NCI-H510A treated with DMSO at 0.1 percent for 48 hours (cell line): ENCODE measurements at places on chromosomes 16 and 17.

- DNase-seq: no peak
Observed at GRCh38 chr16:69204172-69204571, 17.2 kb downstream of the SNTB2 start.

GRCh38 chr16:80317599-80318037 lies 223.2 kb upstream of the DYNLRB2 start:
- DNase-seq: no peak

GRCh38 chr17:51230306-51230705 lies 29.5 kb downstream of the MBTD1 start:
- DNase-seq: no peak

DNA sequence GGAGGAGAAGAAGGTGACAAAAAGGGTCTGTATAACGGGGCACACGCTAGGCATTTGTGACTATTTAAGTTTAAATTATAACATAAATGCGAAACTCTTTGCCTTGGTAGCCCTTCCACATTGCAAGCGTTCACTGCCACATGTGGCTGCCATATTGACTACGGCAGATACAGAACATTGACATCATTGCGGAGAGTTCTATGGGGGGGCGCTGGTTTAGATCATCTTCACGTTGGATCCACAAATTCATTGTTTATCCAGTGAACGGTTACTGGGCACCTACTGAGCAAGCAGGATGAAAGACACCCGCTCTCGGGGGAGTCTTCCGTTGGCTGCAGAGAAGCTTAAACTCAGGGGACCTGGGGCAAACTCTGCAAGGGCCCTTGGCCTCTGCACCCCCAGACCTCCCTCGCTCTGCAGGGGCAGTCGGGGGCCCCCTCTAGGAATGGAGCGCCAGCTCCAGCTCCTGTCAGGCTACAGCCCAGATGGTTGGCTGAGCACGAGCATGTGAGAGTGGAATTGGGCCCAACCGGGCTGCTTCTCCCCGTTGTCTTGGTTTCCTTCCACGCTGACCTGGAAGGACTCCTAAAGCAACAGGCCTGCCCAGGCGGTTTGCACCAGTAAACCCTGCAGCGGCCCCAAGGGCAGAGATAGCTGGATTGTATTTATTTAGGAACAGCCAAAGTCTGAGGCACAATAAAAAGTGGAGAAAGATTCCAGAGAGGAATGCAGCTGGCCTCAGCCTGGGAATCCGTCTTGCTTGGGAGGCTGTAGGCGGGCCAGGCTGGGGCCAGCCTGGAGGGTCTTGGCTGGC lies 172.2 kb downstream of the SEC14L1 start:
- no peak for DNase-seq

DNA sequence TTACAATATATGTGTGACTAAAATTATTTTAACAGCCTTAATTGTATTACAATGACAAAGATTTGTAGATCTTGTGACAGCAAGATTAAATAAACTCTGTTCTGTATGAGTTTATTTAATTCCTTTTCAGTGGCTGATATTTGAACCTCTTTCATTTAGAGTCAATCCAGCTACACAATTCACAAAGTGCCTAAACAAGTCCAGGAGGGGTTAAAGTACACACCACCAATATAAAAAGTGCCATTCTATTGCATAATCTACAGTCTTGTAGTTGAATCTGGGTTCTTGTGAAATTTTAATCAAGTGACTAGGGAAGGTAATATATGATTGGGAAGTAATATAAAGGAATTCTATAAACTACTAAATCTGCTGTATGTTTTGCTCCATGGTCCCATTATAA lies 3.9 kb upstream of the NFAT5 start:
- no peak for DNase-seq

- peak; percentile 91 for DNase-seq
Observed at GRCh38 chr17:73976676-73977521, 226.6 kb upstream of the RPL38 start.

- DNase-seq: no peak
Observed at GRCh38 chr17:61139219-61139618, 260.4 kb upstream of the TBX2 start.

DNA sequence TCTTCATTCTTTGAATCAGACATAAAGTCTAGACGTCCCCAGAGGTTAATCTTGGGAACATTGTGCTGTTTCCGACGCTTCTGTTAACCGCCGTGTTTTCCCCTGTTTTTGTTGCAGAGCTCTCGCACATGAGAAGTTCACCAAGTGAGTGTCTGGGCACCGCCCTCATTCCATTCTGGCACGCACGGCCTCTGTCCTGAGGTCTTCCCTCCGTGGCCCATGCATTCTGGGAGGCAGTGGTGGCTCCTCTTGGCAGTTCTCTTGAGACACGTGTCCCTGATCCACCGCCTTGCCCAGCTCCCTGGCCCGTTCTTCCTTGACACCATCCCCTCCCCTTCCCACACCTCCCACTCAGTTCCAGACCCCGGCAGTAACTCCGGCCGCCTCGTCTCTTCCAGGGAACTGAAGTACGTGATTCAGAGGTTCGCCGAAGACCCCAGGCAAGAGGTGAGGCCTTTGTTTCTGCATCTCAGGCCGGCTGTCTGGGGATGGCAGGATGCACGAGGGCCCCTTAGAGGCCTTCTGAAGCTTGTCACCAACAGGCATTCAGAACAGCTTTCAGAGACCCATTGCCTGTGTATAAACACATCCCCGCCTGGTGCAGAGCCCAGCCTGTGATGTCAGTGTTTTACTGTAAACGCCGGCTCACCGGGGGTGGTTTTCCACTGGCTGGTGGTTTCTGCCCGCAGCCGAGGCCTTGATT lies 85.9 kb upstream of the PLCG2 start:
- DNase-seq: no peak

GRCh38 chr17:6498901-6499540 lies 54.8 kb downstream of the PIMREG start:
- no peak for DNase-seq

- DNase-seq: peak; percentile 78
Observed at GRCh38 chr17:67624886-67625656, 92.7 kb upstream of the NOL11 start.

DNA sequence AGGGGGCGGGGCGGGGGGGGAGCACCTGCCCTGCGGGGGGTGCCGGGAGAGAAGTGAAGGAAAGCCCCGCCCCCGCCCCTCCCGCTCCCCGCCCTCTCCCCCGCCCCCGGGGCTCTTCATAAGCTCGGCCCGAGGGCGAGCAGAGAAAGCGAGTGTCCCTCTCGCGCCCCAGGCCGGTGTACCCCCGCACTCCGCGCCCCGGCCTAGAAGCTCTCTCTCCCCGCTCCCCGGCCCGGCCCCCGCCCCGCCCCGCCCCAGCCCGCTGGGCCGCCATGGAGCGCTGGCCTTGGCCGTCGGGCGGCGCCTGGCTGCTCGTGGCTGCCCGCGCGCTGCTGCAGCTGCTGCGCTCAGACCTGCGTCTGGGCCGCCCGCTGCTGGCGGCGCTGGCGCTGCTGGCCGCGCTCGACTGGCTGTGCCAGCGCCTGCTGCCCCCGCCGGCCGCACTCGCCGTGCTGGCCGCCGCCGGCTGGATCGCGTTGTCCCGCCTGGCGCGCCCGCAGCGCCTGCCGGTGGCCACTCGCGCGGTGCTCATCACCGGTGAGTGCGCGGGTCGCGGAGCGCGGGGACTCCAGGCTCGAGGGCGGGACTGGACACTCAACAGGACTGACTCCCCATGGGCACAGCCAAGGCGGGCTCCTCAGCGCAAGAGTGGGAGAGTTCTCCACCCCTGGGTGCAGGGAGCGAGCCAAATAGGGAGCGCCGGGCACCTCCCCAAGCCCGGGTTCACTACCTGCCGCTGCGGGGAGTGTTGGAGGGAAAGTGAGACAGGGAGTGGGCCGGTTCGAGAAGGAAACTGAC lies at the start of gene HSD11B2:
TSS of gene HSD11B2 (plus strand) at position 145 of the 798 bp plus-strand sequence. CDS start at position 273, 128 bp downstream.
- peak; percentile 41 for DNase-seq

DNA sequence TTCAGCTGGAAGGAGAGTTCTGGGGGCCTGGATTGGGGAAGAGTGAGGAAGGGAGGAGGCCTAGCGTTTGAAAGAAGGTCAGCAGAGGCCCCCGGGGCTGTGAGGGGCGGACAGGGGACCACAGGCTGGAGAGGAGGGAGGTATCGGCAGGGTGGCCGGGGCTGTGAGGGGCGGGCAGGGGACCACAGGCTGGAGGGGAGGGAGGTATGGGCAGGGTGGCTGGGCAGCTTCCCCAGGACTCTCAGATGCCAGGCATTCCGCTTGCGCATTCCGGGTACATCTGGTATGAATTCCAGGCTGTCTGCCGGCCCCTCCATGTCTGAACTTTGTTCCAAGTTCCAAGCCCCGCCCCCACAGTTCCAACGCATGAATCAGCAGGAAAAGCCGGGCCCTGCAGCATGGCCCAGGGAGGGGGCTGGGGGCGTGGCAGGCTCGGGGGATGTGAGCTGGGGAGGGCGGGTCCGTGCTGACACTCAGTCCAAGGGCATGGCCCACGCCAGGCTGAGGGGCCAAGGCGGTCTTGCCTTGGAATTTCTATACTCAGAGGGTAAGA lies 4.3 kb upstream of the TLCD2 start:
- DNase-seq: peak; percentile 50

- DNase-seq: no peak
Observed at GRCh38 chr17:67260170-67260987, 15.4 kb upstream of the HELZ start.

- DNase-seq: no peak
Observed at GRCh38 chr17:15466131-15466530, 1.3 kb downstream of the CDRT4 start.

GRCh38 chr17:78351449-78352006 lies 8.3 kb downstream of the SOCS3 start:
- DNase-seq: no peak

DNA sequence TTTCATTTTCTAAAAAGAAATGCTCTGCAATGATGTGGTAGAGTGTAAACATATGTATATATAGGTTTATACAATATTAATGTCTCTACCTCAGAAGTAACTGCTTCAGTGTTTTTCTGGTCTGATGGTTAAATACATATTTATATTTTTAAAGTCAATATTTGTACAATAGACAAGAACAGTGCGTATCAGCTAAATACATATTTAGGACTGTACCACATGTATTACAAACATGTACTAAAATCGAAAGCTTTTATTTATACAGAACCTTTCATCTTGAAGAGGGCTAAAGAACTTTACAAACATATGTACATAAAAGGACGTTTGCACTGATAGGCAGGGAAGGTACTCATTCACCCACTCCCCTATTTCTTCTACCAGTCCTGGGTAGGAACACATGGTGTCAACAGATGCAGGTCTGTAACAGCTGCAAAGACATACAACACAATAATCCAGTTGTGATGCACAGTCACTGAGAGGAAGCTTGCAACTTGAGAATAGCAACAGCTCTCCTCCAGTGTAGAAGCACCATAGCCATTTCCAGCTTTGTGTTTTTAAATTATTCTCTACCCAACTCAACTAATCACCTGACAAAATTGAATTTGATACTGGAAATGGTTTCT lies 206.9 kb upstream of the C17orf78 start:
- DNase-seq: peak; percentile 90

DNA sequence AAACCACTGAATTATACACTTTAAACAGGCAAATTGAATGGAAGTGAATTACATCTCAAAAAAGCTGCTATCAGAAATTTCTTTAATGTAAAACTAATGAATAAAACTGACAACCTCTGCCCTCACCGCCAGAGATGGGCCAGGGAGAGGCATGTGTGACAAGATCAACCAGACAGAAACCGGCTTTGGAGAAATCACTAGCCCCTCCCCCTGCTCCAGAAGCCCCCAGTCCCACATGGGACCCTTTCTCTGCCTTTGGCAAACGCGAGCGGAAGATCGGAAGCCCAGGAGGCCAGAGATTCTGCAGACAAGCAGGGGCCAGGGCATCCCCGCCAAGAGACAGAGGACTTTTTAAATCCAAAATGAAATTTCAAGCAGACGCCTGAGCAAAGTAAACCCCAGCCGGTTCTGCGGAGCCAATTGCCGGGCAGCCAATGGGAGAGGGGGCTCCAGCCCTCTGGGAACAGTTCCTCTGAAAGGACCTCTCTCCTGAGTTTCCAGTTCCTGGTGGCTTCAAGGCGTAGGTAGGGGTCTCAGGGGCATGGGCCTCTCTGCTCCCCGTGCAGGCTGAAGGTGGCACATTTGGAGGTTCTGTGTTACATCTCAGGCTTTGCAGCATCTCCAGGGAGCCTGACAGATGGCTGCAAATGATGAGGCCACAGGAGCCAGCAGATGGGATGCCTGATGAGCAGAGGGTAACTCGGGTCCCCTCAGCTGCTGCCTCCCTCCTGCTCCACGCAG lies 118.1 kb downstream of the GSG1L start:
- DNase-seq: no peak

DNA sequence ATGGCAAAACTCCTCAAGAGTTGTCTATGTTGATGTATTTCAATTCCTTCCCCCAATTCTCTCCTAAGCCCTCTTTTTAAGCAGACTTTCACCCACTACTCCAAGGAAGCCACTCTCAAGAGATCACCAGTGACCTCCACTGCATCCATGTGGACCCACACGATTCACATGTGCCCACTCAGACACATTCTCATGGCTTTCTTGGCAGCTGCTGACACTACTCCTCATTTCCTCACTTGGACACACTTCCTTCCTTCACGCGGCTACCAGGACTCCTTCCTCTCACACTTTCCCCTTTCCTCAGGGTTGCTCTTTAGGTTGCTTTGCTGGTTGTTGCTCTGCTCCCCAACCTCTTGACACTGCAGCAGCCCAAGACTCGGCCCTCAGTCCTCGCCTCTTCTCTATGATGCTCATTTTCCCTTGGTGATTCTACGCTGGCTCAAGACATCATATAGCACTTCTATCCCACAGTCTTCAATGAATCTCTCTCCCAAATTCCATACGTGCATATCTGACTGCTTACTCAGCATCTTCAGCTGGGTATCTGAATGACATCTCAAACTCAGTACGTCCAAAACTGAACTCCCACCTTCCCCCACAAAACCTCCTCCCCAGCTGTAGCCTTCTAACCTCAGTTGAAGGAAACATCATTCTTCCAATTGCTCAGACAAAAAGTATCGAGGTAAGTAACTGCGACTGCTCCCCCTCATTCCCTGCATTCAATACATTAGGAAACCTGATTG lies 28.2 kb downstream of the HELZ start:
- no peak for DNase-seq

- DNase-seq: no peak
Observed at GRCh38 chr16:70706948-70707465, 21.2 kb upstream of the MTSS2 start.

- DNase-seq: no peak
Observed at GRCh38 chr17:41010441-41010840, 1.5 kb upstream of the KRTAP3-1 start.

DNA sequence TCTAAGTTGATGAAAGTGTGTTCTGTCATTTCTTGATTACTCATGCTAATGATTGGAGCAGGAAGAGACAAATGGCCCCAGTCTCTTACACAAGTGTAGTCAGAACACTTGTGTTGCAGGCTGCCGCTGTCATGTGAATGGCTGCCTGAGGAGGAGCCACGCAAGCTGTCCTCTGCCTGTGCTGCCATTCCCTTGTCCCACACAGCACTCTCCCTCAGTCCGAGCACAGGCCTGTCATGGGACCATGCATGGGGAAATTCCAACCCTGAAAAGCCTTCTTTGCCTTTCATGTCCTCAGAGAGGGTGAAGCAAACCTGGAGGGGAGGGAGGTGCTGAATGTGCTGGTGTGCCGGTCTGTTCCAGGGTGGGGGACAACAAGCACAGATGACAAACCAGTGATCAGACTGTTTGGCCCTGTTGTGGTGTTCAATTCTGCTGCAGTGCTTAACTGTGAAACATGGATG lies 109.4 kb downstream of the MRTFB start:
- DNase-seq: no peak

- no peak for DNase-seq
Observed at GRCh38 chr17:65556910-65557348, 4.5 kb downstream of the AXIN2 start.

- DNase-seq: no peak
Observed at GRCh38 chr17:77410470-77410869, 269.7 kb downstream of the SEC14L1 start.

- DNase-seq: no peak
Observed at GRCh38 chr16:20727181-20727580, 14.4 kb downstream of the THUMPD1 start.
